Astrocyte of the cerebellum (primary cell): ENCODE measurements at places on chromosomes 16 and 17.
A peak's percentile ranks its signal among the peaks of the same experiment; 100 is the strongest.

- DNase-seq = no peak
These were observed 32.8 kb upstream of the ETV4 start for GRCh38 chr17:43578699-43579565.

DNA sequence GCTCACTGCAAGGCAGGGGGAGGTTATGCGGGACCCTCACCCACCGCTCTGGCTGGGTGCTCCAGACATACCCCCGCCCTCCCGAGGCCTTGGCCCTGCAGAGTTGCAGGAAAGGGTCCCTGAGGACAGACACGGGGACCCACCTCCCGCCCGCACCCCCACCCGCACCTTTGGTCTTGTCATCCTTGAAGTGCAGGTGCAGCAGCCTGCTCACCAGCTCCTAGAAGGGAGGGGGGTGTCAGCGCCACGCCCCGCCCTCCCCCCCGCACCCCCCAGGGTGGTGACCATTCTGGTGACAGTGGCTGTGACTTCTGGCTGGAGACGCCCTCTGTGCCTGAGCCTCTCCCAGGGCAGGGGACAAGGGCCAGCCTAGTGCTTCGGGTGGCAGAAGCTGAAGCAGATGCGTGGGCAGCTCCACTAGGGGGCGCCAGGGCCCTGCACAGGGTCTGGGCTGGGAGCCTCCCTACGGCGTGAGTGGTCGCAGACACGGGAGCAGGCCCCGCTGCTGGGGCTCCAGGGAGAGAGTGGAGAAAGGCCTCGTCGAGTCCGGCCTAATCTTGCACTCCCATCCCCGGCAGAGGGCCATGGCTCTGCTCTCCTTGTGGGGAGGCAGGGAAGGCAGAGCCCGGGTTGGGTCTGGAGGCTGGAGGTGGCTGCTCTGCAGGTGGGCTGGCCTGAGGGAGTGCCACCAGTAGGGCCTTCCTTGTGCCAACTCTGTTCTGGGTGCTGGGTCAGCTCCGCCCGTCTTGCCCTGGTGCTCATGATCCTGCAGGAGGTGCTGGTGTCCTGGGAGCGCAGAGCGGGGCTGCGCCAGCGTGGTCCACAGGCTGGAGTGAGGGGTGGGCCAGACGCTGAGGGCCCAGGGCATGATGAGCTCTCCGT, 2.7 kb downstream of the CENPX start:
- no peak for DNase-seq

- no peak for DNase-seq
These were observed 74.1 kb downstream of the NTN1 start for GRCh38 chr17:9095390-9095789.

GRCh38 chr17:8894673-8895578, 27.5 kb upstream of the PIK3R6 start:
- peak; percentile 43 for DNase-seq

DNA sequence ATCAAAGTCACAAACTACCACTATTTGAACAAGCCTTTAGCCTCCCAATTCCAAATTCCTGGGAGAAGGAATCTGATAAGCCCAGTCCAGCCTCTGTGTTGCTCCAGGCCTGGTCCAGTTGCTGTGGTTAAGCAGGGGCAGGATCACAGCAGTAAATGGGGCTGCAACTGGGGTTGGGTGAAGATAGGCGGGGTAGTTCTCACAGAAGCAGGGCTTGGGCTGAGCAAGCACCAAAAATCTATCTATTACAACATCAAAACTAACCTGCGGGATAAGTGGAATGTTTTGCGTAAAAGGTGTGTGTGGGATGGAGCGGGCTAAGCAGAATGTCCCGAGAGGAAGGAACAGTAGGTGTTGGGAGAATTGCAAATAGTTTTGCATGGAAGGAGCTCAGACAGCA, 23.0 kb upstream of the RNF135 start:
- no peak for DNase-seq

- DNase-seq = no peak
These were observed 47.8 kb downstream of the ERN1 start for GRCh38 chr17:64081802-64082799.
